Glomerular endothelial cell (primary cell): ENCODE measurements at places on chromosomes 13 and 19. TPM values are rescaled to one million over a fixed set of nuclear protein-coding genes. Genes with fewer than 3 reads are reported as not detected.

The ZNF599 gene
- total RNA-seq, result 7.9 and 9.3 TPM in 2 replicates

The ZNF135 gene
- total RNA-seq, result 1.2 and 2.4 TPM in 2 replicates

The KLK15 gene
- total RNA-seq, result not detected in 2 replicates

The GAMT gene
- total RNA-seq, result 32.1 and 63.5 TPM in 2 replicates

The LNX2 gene
- 6.6 and 9.6 TPM in 2 replicates for total RNA-seq

The SOHLH2 gene
- 0.64 TPM in 1 of 2 replicates, not detected in the other for total RNA-seq

The CEACAM6 gene
- not detected in 2 replicates for total RNA-seq

The JOSD2 gene
- total RNA-seq, result 23.9 and 30.1 TPM in 2 replicates

The BRME1 gene
- total RNA-seq, result 0.15 and 1.4 TPM in 2 replicates

The KPNA3 gene
- 36.7 and 42.7 TPM in 2 replicates for total RNA-seq

The VMAC gene
- 3.2 and 6.1 TPM in 2 replicates for total RNA-seq

The KLHL1 gene
- 0.34 TPM in 1 of 2 replicates, not detected in the other for total RNA-seq

The PROZ gene
- total RNA-seq, result not detected in 2 replicates

The CPB2 gene
- not detected in 2 replicates for total RNA-seq

The ZNF543 gene
- total RNA-seq, result 6.2 and 8.3 TPM in 2 replicates

The LHFPL6 gene
- total RNA-seq, result 10.6 and 19.1 TPM in 2 replicates

The GDF15 gene
- 429 and 528 TPM in 2 replicates for total RNA-seq

The MIA gene
- not detected in 2 replicates for total RNA-seq

The SLC44A2 gene
- total RNA-seq, result 92.2 and 129 TPM in 2 replicates

The FOXO1 gene
- 33.7 and 68.3 TPM in 2 replicates for total RNA-seq

The TIMM50 gene
- total RNA-seq, result 64.0 and 64.8 TPM in 2 replicates
